Cortex of kidney (tissue), 1 donor: ENCODE measurements at places on chromosomes 13 and 19.

GRCh38 chr19:1828279-1829238 lies 16.5 kb upstream of the ATP8B3 start:
- no peak for DNase-seq

GRCh38 chr19:10259162-10259905 lies 7.3 kb downstream of the MRPL4 start:
- no peak for DNase-seq

- DNase-seq, result no peak
Measured at GRCh38 chr19:12603714-12604113, 6.9 kb downstream of the ZNF490 start.

- DNase-seq, result no peak
Measured at GRCh38 chr19:32388393-32388855, 17.1 kb upstream of the DPY19L3 start.

- DNase-seq, result no peak
Measured at GRCh38 chr13:53112522-53112921, 83.9 kb downstream of the OLFM4 start.

GRCh38 chr13:28408235-28408848 lies 86.6 kb downstream of the FLT1 start:
- DNase-seq, result no peak

DNA sequence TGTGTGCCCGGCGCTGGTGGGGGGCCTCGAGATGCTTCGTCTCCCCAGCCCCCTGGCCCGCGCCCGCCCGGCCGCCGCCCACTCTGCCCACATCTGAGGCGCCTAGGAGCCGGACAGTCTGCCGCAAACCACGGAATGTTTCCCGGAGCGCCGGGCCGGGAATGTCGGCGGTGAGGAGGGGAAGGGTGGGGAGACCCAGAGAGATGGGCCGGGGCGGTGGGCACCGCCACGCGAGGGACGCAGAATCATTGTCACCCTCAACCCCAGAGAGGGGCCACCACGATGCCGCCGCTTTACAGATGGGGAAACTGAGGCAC lies 46.1 kb upstream of the NFIC start:
- no peak for DNase-seq

DNA sequence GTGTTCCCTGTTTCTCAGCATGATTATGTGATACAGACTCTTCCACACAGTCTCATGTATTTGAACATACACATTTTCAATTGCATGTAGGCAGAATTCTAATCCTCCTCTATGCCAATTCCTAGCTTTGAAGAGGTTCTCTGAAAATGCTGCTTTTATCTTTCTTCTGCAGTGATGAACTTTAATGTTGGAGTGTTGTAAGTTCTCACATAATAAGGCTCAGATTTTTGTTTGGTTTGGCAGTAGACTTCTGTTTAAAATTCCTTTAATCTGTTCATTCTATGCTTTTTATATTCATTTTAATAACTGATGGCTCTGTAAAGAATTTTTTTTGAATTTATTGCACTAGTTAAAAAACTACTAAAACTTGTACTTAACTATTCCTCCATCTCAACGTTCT lies 225.8 kb downstream of the GGACT start:
- DNase-seq, result no peak

DNA sequence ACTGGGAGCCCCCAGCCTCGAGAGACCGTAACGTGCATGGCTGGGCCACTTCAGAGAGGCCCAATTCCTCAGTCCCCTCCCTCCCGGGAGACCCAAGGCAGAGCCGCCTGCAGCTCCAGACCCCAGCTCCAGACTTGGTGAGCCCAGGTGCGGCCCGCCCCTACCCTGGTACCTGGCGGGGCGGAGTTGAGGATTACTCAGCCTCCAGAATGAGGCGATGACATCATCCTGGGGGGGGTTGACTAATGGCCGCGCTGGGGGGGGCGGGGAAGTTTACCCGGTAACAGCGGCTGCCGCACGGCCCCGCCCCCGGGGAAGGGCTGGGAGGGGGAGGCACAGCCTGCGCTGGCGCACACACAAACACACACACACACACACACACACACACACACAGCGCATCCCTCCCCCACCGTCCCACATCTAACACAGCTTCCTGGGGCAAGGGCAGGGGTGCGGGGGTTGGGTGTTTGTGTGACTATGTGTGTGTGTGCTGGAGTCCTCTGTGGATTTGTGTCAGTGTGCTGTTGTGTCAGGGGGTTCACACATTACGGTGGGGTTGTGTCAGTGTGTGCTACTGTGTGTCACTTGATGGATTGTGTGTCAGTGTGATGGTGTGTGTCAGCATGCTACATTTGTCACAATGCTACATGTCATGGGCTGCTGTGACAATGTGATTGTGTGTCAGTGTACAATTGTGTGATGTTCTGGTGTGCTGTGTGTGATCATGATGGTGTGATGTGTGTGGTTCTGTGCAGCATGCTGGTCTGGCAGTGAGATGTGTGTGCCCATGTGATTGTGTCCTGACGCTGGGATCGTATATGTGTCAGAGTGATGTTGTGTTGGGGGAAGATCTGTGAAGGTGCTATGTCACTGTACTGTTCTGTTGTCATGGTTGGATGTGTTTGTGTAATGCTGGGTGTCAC lies 10.3 kb upstream of the BBC3 start:
- DNase-seq, result no peak
